Prostate gland (tissue), 2 donors: ENCODE measurements at places on chromosomes 3 and 15. TPM values are rescaled to one million over a fixed set of nuclear protein-coding genes. Genes with fewer than 3 reads are reported as not detected.

PAQR5 gene
- total RNA-seq = 0.17 TPM

CKMT1A gene
- total RNA-seq = 4.6 TPM

DNA sequence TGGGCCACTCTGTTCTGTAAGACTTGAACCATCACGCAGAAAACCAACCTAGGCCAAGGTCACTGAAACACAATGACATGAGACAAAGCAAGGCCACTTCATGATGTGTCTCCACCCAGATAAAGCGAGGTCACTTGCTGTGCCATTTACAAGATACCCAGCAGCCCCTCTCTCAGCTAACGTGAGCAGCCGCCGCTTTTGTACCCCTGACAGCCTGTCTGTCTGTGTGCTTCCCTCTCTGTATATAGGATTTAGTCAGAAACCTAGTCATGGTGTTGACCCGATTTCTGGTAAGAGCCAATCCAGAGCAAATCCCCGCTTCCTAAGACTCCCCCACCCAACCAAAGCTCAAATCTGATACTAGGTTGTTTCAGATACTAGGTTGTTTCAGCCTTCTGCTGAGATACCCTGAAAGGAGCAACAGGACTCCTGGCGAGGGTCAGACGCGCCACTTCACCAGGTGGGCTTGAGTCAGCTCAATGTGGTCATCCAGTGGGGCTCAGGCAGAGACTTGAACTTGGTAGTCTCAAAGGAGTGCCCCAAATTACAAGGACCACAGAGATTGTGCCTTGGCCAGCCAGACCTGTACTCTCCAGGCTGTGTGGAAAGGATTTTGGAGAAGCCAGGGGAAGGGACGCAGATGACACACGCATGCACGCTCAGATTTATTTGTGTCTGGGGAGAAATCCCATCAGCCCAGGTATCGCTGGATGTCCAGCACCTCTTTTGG, 3.1 kb upstream of the ZXDC start:
- no peak for DNase-seq

DNA sequence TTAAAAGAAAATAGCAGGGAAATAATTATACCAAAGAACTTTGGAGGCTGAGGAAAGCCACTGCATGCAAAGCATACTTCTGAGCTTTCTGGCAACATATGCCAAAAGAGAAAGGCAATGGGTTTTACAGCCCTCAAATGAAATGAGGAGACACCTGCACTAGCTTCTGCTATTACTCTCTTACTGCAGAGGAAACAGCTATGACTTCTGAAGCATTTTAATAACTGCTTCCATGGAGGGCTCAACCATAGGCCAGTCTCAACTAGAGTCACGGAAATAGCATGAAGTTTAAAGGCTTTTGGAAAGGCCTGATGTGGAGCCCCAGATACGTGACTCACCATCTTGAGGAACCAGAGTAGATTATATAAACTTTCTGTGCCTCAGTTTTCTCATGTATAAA, 114.8 kb downstream of the OXNAD1 start:
- no peak for DNase-seq

DNA sequence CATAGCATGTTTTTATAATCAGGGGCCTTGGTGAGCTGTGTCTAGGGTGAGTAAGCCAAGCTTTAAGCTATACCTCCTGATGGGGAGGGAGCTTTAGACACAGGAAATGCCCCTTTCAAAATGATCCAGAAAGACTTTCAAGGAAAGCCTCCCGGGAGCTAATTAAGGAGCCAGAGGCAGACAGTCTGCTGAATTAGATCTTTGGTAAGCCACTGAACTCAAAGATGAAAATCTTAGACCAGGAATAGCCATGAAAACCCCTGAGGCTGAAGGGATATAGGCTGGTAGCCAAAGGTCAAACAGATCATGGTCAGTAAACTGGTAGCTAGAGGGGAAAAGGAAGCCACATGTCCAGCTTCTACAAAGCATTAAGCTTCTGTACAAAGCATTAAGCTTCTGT, 42.7 kb upstream of the GAP43 start:
- DNase-seq = no peak
